ENCODE measurements at places on chromosomes 7 and 10.

DNA sequence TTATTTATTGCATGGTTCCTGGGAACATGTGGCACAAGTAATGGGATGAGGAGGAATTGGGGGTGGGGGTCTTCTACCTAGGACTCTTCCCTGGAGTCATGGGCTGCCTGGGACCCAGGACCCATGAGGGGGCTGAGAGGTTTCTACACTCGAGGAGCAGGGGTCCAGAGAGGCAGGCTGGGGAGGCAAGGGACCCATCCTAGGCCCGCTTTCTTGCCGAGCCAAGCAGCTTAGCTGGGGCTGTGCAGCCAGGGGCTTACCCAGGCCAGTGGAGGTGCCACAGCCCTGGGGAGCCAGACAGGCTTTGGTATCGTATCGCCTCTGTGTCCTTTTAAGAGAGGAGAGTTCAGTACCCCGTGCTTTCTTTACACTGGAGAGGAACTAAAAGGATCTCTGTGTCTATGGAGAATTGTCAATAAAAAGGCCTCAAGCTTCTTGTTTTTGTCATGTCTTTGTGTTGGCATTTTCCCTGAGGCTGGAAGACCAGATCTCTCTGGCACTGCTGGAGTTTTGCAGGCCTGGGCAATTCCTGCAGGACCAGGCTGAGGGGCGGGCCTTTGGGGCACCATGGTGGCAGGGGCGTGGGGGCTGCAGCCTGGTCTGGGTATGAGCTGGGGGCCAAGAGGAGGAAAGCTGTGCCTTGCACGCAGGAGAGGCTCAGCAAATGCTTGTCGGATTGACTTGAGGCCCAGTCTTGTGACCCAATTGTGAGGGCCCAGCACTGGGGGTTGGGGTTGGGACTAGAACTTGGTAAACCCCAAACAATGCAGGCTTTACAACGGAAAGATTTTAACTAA lies 11.1 kb downstream of the SFRP5 start:
- DNase-seq: no peak

- DNase-seq: no peak
Measured at GRCh38 chr7:115889669-115889984, 140.9 kb downstream of the TFEC start.

DNA sequence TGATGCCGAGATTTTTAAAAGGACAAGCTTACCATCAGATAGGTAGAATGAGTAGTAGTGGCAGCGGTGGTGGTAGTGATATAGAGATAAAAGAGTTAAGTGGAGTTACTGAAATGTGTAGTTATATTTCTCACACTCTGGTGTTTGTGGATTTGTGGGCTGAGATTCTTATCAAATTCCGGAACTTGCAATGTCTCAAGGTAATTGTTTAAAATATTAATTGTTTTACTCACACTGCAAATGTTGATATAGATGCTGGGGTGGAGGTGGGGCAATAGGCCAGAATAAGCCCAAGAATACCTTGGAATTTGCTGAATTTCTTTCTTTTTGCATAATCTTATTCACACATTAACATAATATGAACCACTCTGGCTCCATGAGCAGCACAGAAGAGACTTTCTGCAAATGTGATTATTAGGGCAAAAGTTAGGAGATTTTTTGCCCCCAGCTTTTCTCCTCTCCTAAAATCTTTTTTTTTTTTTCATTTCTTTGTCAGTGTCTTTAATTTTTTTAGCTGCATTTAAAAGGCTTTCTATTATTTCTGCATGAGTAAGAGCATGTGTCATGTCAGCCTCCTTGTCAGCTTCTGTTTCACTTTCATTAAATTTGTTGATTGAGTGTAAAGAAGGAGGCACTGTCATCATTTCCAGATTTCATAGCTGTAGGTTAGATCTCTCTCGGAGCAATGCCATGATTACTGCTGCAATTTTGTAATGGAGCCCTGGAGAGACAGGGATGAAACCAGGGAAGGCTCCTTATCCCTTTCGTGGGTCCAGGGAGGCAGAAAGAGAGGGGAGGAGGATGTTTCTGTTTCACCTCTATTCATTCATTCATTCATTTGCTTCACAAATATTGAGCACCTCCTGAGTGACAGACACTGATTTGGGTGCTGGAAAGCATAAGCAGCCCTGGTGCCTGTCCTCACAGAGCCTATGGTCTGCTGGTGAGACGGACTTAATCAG lies 13.1 kb upstream of the SGMS1 start:
- no peak for DNase-seq

GRCh38 chr10:76631884-76632766 lies 1005.5 kb downstream of the KCNMA1 start:
- no peak for DNase-seq

GRCh38 chr7:110448918-110449317 lies 642.0 kb upstream of the LRRN3 start:
- DNase-seq: no peak

GRCh38 chr10:77960829-77961329 lies 34.3 kb upstream of the DLG5 start:
- DNase-seq: no peak

DNA sequence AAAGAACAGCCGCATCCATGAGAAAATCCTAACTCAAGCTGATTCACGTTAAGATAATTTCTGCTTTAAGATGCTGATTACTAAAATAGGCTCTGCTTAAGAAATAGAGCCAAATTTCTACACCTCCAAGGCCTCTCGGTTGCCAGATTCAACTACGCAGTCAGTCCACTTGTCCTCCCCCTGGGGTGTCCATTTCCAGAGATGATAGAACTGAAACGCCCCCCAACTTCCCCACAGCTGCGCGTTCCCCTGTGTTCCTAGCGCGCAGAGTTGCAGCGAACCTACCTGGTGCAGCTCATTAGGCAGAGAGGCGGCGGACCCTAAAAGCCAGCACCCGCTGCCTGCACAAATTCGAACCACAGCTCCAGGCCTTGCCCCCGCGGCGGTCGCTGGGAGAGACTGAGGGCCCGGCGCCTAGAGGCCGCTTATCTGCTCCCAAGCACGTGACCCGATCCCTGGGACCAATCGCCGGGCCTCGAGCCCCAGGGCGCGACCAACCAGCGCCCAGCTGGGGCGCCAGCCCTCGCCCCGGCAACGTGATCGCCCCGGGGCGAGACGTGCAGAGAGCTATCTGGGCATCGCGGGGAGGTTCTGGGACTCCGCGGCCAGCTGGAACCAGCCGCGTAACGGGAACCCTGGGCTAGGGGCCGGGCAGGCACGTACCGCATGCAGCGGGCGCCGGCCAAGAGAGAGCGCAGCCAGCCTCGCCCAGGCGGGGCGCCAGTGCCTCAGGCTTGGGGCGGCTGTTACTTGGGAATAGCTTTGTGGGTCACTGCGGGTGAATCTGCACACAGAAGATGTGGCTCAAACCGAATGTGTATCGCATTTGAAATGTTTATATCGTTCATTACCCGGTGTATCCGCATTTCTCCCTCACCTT lies at the start of gene PPP1R3C:
TSS of gene PPP1R3C (minus strand) at position 401 of the 880 bp plus-strand sequence. CDS start at position 299, 102 bp downstream.
- DNase-seq: peak; percentile 41

DNA sequence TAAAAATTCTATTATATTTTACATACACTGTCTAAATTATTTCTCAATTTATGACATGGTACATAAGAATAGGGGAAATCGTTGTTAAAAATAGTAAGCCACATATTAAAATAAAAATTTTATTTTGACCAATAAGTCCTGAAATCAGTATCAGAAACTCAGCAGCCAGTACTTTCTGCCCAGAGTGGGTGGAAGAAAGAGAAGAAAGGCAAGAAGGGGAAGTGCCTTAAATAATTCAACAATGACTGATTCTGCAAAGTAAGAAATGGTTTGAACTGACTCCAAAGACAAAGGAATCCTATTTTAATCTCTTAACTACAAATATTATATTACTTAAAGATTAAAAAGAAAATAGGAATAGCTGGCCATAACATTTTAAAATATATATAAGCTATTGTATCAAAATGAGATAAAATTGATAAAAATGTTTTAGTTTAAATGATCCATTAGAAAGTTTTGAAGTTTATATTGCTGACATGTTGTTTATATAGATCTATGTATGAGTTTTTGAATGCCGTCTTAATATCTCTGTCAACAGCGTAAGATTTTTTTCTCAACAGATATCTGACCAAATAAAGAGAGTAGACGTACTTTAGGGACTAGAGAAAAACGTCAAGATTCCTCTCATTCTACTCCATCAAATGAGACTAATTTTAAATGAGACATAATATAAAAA lies 30.2 kb upstream of the NRCAM start:
- DNase-seq: no peak

GRCh38 chr7:46360811-46361210 lies 439.7 kb upstream of the IGFBP3 start:
- DNase-seq: no peak

DNA sequence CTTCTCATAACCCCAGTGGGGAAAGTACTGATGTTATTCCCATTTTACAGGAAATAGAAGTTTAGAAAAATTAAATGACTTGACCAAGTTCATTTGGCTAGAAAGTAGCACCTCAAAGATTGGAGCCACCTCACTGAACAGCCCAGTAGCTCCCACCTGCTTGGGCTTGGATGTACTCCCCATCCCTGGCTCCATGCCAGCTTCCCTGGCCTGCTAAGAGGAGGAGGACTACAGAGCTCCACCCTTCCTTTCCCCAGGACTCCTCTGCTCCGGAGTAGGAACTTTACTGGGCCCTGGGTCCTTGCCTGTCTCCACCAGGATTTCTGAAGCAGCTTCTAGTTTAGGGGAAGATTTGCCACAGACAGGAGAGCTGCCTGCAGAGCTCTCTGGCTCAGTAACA lies 3.1 kb downstream of the HPS6 start:
- no peak for DNase-seq

- no peak for DNase-seq
Measured at GRCh38 chr7:44265728-44266127, 59.7 kb downstream of the CAMK2B start.

DNA sequence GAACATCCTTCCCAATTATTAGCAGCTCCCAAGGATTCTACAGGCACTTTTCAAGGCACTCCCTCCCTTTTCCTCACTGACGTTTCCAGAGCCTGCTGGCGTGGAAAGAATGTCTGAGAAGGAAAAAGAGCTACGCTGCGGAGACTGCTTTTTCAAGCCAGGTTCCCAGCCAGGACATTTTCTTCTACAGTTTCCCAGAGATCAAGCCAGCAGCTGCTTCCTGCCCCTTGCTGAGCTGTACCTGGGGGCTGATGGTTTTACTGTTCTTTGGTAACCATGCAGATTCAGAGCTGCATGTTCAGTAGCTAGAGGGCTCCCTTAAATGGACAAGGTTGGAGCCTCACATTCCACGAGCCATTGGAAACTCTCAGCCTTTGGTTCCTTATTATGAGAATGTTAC lies 133.4 kb downstream of the EVX1 start:
- no peak for DNase-seq

DNA sequence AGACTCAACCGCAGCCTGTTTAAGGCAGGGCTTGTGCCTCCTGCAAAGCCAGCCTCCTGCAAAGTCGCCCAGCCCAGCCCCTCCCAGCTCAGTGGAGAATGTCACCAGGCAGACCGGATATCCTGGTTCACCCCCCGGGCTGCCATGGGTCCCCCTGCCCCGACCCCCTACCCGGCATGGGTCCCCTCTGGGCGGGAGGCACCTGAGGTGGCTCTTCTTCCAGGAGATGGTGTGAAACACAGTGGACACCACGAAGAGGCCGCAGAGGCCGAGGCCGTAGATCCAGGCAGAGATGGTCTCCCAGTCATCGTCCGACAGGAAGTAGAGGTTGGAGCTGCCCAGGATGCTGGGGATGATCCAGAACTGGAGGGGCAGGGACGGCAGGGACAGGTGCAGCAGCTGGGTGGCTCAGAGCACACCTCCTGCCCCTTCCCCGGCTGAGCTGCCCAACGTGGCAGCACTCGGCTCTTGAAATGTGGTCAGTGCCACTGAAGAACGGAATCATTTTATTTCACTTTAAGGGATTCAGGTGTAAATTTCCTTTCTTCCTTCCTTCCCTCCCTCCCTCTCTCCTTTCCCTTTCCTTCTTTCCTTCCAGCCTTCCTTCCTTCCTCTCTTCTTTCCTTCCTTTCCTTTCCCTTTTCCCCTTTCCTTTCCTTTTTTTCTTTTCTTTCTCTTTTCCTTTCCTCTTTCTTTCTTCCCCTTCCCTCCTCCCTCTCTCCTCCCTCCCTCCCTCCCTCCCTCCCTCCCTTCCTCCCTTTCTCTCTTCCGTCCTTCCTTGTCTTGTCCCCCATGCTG lies 36.7 kb upstream of the RADIL start:
- DNase-seq: no peak

DNA sequence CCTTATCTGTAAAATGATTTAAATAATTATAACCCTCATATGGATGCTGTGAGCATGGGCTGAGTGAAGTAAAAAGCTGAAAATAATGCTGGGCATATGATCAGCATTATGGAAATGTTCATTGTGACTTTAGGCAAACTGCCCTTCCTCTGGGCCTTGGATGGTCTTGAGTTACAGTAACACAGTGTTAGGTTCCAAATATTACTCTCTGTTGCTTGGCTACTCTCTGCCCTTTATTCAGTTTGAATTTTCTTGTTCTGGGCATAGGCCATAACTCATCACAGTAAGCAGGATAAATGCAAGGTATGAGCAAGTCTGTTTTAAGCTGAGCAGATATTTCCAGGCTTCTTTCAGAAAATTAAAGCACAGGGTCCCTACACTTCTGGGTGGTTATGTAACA lies 868.0 kb downstream of the KCNMA1 start:
- DNase-seq: no peak

DNA sequence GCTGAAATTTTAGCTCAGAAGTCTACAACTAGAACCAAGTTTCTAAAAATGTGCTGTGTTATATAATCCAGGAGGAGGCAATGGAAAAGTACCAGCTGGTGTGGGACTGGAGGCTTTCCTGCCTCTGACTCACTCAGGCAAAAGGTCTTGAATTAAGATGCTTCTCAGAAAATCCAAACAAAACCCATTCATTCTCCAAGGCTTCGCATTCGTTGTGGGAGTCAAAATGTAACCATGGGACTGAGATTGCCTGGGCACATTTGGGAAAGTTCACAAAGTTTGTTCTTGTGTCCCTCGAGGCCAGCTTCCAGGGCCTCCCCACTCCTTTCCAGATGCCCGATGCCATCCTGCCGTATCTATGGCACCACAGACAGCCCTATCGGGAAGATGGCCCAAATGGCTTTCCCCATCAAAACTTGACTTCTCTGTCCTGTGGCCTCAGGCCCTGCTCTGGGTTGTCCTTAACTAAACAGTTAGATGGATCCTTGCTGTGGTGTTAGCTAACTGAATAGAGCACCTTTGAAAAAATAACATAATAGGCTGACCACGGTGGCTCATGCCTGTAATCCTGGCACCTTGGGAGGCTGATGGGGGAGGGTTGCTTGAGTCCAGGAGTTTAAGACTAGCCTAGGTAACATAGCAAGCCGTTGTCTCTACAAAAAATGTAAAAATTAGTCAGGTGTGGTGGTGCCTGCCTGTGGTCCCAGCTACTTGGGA lies 180.5 kb downstream of the PFKFB3 start:
- no peak for DNase-seq

DNA sequence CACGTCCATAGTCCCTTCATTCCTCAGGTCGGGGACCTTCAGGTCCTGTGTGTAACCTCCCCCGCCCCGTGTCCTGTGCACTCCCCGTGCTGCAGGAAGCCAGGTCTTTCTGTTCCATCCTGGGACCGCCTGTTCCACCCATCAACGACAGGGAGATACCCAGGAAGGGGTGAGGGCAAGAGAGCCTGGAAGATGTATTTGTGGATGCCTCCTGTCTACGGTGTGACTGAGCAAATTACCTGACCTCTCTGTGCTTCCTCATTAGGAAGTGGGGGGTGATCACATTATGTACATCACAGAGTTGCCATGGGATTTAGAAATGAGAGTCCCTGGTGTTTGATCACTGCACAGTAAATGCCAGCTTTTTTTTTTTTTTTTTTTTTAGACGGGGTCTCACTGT lies 46.3 kb downstream of the GRID2IP start:
- no peak for DNase-seq

GRCh38 chr10:51744235-51745000 lies 45.0 kb upstream of the CSTF2T start:
- no peak for DNase-seq

GRCh38 chr10:112919721-112920120 lies 30.3 kb upstream of the TCF7L2 start:
- DNase-seq: no peak

- no peak for DNase-seq
Measured at GRCh38 chr7:141884539-141885225, 31.5 kb upstream of the OR9A4 start.
